ENCODE measurements at places on chromosomes 16 and 17. TPM values are rescaled to one million over a fixed set of nuclear protein-coding genes. Genes with fewer than 3 reads are reported as not detected.

- no peak for DNase-seq
Observed at GRCh38 chr17:376936-377863, 24.6 kb upstream of the RPH3AL start.

MPV17L gene
- 5.4 TPM for total RNA-seq

ERI2 gene
- 15.5 TPM for total RNA-seq

KRTAP9-4 gene
- 177 TPM for total RNA-seq

GRCh38 chr16:59510008-59510424, 775.9 kb upstream of the GOT2 start:
- DNase-seq = no peak

MYO1C gene
- total RNA-seq = 73.6 TPM

- no peak for DNase-seq
Observed at GRCh38 chr17:2797637-2798036, 1.4 kb downstream of the RAP1GAP2 start.

GRCh38 chr16:54509456-54509855, 222.9 kb upstream of the IRX3 start:
- no peak for DNase-seq

MRC2 gene
- total RNA-seq = 21.9 TPM

GRCh38 chr16:90011508-90011819, 7.8 kb downstream of the DBNDD1 start:
- no peak for DNase-seq

- no peak for DNase-seq
Observed at GRCh38 chr17:33261820-33262219, 31.3 kb downstream of the ASIC2 start.

DNA sequence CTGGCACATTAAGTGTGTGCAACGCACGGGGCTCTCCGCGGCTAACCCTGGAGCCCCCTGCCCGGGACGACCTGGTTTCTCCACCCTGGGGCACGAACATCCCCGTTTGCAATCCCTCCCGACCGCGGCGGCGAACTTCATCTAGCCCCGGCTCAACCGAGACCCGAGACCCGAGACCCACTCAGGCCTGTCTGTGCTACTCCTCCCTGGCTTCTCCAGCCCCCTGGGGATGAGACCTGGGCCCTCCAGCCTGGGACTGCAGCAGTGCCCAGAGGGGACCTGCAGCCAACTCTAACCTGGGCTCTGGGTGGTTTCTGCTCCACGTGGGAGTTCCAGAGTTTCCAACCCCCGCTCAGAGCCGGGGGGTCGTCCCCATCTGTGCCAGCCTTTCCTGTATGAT, 73.5 kb downstream of the TIMM22 start:
- no peak for DNase-seq

- no peak for DNase-seq
Observed at GRCh38 chr16:10660950-10661635, 33.6 kb downstream of the TEKT5 start.

TNFRSF17 gene
- total RNA-seq = not detected

- no peak for DNase-seq
Observed at GRCh38 chr16:89103156-89103555, 9.5 kb downstream of the ACSF3 start.

HBQ1 gene
- not detected for total RNA-seq
